ENCODE measurements at places on chromosomes 1 and 21.

- no peak for DNase-seq
Observed at GRCh38 chr1:245131026-245131393, 23.8 kb upstream of the KIF26B start.

DNA sequence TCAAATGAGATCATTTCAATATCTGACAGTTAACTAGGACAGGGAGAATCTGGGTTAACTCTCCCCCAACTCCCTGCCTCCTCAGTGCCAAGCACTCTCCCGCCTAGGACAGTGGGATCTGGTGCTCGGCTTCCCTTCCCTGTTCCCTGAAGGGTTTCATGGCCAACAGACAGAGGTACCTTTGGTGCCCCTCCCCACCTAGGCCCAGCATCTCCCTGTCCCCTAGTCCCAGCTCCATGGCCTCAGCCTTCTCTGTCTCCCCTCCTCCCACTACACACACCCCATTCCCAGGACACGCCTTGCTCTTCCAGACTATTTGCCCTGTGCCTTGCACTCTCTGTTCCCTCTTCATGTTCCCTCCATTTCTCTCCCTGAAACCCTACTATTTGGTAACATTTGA lies 77.1 kb downstream of the CD247 start:
- DNase-seq, result no peak

DNA sequence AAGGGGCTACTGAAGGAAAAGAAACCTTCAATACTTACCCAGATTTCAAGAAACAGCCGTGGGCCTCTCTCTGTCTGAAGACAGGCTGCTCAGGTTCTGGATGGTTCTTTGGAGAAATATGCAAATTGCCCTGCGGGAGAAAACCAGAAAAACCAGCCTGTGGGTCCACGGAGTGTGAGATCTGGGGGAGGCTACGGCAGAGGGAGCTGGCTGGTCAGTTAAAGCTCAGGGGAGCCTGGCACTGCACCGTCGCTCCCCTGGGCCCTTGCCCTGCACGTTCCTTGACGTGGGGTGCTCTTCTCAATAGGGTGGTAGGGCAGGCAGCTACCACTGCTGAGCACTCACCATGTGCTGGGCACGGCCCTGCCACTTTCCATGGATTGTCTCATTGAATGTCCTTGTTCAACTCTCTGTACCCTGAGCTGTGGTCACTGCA lies 12.7 kb downstream of the TMCO4 start:
- no peak for DNase-seq

DNA sequence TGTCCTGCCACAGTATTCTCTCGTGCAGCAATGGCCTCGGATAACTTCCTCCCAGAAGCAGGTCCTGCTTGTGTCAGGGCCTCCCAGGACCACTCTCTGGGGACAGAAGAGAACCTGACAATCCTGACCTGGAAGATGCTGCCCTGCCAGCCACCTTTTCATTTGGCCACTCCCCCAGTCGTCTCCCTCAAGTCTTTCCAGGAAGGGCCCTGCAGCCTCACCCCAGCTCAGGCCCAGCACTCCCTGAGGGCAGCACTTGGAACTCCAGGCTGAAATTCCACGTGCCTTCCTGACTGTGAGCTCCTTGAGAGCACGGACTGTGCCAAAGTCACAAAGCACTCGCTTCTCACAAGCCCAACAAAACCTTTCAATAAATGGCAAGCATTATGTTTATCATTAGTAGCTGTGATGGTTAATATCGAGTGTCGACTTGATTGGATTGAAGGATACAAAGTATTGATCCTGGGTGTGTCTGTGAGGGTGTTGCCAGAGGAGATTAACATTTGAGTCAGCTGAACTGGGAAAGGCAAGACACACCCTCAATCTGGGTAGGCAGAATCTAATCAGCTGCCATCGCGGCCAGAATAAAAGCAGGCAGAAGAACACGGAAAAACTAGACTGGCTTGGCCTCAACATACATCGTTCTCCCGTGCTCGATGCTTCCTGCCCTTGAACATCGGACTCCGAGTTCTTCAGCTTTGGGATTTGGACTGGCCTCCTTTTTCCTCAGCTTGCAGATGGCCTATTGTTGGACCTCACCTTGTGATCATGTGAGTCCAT lies 2.3 kb upstream of the CLEC20A start:
- no peak for DNase-seq

- peak; percentile 16 for DNase-seq
Observed at GRCh38 chr1:64864018-64864940, 102.1 kb downstream of the JAK1 start.

DNA sequence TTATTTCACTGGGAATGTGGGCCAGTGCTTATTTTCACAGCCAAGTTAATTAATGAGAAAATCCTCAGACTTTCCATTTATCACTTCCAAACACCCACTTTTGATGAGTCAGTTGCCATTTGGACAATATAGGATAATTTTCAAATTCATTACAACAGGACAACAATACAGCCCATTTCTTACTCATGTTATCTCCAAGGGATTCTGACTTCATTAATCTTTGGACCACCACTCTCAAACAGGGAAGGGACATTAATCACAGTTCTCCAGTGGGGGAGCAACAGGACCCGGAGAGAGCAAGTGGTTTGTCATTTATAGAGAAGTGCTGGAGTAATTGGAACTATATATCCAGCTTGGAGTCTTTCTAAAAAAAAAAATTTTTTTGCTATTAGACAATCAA lies 38.7 kb downstream of the JUN start:
- DNase-seq, result no peak

DNA sequence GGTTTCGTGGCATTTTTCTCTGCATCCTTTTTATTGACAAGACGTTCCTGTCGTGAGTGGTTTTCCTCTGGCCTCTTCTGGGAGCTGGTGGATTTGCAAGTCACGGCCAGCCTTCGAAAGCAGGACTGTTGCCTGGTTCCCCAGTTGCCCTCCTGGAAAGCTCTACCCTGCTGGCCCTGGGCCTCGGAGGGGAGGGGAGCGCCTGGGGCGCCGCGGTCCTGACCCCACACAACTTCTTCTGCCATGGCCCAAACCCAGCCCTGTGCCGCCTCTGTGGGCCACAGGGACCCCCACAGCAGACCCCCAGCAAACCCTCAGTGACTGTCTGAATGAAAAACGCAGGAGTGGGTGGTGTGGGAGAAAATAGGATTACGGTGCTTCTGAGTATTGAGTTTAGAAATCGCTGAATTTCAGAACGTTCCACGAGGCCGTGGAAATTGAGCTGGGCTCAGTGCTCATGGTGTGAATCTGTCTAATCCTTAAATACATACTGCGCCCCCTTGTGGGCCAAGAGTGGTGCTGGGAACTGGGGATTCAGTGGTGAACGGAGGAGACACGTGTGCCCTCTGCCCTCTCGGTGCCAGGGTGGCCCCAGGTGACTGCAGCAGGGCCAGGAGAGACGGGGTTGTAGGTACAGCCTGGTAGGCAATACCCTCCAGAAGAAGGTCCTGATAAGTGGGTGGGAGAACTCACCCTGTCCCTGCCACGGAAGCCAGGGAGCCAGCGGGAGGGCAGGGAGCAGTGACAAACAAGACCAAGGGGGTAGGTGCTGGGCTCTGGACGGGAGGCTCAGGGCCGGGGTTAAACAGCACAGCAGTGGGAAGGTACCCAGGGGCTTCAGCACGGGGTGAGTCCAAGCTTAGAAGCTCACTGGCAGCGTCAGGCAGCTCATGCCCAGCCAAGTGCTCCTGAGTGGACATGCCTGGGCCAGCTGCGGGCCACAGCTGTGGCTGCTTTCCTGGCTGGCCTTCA lies 101.2 kb upstream of the COL6A1 start:
- peak; percentile 51 for DNase-seq

- no peak for DNase-seq
Observed at GRCh38 chr1:204041803-204042505, 31.0 kb upstream of the SOX13 start.

DNA sequence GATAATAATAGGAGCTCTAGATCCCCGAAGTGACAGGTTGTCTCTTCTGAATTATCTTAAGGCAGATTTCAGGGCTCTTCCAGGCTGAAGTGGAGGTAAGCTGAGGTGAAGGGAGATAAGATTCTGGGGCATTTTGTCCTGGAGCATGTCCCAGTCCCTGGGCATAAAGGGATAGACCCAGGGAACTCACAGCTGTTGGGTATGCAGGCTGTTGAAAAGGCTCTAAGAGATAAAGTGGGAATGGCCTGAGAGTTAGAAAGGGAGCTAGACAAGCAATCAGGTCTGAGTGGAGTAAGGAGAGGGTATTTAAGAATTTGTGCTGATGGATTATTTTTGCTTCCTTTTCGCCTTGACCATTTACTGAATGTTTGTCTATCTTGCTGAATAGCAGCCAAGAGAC lies 123.7 kb downstream of the NOS1AP start:
- DNase-seq, result no peak
